Jurkat, Clone E6-1 (cell line): ENCODE measurements at places on chromosomes 6 and 20.

DNA sequence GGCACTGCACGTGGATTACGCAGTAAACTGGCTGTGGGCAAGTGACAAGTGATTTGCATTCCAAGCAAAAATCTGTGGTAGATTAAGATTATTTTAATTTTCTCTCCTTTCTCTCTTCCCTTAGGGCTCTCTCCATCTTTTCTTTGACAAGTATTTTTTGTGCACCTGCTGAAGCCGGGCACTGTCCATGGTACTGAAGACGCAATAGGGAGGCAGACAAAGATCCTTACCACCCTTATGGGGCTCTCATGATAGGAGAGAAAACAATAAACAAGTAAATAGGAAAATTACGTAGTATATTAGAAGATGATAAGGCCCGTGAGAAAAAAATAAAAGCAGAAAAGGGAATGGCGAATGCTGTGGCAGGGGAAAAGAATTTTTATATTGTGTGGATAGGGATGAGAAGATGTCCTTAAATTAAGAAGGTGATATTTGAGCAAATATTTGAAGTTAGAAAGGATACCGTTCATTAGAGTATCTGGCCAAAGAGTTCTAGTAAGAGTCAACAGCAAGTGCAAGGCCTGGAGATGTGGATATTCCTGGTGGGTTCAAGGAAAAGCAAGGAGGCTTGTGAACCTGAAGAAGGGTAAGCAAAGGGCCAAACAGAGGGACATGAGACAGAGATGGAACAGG, 146.0 kb downstream of the LAMP5 start:
- DNase-seq, result peak; percentile 15

GRCh38 chr20:44615876-44616603, 33.7 kb downstream of the PKIG start:
- DNase-seq, result peak; percentile 65

- DNase-seq, result no peak
These were observed 123.6 kb downstream of the SULF2 start for GRCh38 chr20:47661714-47662113.

DNA sequence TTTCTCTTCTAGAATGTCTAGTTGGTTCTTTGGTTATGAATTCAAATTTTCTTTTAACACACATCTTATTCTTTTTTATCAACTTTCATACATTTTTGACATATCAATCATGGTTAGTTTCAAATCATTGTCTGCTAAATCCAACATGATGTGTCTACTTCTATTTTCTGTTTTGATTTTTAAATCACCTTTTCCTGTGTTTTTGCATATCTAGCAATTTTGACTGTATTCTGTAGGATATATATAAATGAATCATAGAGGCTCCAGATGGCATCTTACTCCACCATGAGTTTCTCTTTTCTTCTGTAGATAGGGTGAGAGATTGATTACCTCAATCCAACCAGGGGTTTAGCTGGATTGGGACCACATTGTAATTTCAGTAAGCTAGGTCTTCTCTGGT, 34.3 kb upstream of the CARMIL1 start:
- DNase-seq, result no peak

GRCh38 chr6:854406-855118, 161.6 kb upstream of the EXOC2 start:
- DNase-seq, result no peak

GRCh38 chr6:123803504-123804013, at the start of gene NKAIN2:
TSS of gene NKAIN2 (plus strand) at chr6:123803865.
- no peak for DNase-seq

- DNase-seq, result no peak
These were observed 274.7 kb upstream of the CITED2 start for GRCh38 chr6:139649128-139649527.

GRCh38 chr6:149451376-149452036, 33.3 kb downstream of the ZC3H12D start:
- no peak for DNase-seq

GRCh38 chr6:53679446-53679933, 13.9 kb upstream of the KLHL31 start:
- DNase-seq, result peak; percentile 32

DNA sequence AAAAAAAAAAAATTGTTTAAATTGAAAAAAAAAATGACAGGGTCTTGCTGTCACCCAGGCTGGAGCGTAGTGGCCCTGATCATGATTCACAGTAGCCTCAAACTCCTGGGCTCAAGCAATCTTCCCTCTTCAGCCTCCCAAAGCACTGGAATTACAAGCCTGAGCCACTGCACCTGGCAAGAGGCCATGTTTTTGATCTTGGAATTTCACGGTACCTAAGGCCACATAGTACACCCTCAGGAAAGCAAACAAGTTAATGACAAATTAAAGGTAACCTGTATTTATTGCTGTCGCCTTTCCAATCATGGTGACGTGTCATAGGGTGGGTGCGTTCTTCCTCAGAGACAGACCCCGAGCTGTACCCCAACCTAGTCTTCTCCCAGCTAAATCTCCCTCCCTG, 79.2 kb downstream of the LINC00237 start:
- DNase-seq, result no peak

GRCh38 chr6:6723921-6724538, 135.5 kb downstream of the LY86 start:
- DNase-seq, result no peak

DNA sequence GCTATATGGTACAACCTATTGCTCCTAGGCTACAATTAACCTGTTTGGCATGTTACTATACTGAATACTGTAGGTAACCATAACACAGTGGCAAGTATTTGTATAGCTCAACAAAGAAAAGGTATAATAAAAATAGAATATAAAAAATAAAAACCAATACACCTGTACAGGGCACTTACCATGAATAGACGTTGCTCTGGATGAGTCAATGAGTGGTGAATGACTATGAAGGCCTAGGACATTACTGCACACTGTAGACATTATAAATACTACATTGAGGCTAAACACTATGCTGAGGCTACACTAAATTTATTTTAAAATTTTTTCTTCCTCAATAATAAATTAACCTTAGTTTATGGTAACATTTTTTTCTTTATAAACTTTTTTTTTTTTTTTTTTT, 18.6 kb downstream of the ELOVL5 start:
- no peak for DNase-seq

DNA sequence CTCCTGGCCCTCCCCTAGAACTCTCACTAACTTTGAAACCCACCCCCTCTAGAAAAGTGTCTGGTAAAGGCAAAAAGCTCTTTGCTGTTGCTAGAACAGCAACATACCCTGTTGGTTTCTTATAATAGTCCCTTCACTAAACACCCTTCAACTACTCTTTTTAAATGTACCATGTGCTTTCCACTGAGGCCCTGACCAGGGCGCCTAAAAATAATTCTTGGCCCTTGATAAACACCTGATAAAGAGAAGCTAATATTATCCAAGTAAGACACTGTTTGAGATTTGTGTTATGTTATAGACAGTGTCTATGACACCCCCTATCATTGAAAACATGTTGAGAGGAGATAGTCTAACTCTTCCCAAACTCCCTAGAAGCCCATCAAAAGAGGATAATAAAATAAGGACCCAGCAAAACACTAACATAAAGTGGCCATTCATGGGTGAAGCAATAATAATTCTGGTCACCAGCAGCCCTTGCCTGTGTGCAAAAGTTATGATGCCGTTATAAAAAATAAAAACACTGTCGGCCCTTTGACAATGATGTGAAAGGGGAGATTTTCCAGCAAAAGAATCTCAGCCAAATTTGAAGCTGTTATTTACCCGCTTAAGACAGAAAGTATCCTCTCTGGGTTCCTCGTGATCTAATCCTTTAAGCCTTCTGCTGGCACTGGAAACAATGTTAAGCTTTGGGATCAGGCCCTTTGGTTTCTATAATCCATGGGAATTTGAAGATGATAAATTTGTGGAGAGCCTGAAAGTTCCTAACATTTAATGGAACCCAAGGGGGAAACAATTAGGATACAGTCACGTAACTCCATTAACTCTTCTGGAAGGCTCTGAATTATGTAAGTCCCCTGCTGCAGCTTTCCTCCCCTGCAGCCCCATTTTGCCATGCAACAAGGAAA, 122.6 kb upstream of the PLCB4 start:
- DNase-seq, result no peak

- DNase-seq, result no peak
These were observed 104.0 kb downstream of the PHACTR3 start for GRCh38 chr20:59708326-59708725.

GRCh38 chr6:11296449-11297375, 64.2 kb upstream of the NEDD9 start:
- no peak for DNase-seq

DNA sequence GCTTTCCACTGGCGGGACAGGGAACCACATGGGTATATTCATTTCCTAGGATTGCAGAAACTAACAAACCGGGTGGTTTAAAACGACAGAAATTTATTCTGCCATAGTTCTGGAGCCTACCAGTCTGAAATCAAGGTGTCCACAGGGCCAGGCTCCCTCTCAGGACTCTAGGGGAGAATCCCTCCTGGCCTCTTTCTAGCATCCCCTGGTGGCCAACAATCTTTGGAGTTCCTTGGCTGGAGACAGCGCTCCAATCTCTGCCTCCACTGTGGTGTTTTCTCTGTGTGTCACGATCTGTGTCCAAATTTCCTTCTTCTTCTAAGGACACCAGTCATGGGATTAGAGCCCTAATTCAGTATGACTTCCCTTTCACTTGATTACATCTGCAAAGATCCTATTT, 95.0 kb downstream of the SCML4 start:
- DNase-seq, result no peak

DNA sequence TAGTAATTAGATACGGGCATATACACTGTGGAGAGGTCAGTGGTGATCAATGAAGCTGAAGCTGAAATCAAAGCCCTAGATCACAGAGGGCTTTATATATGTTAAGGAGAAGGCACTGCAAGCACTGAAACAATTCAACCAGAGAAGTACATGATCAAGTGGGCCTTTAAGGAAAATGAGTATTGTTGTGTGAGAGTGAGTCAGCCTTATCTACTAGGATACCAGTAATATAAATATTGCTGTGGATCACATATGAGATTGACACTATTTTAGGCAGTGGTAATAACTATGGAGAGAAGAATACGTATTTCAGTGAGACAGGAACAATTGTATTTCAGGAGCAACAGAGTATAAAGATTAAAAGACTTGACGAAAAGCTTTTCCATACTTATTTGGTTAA, 1172.2 kb upstream of the GJE1 start:
- no peak for DNase-seq

DNA sequence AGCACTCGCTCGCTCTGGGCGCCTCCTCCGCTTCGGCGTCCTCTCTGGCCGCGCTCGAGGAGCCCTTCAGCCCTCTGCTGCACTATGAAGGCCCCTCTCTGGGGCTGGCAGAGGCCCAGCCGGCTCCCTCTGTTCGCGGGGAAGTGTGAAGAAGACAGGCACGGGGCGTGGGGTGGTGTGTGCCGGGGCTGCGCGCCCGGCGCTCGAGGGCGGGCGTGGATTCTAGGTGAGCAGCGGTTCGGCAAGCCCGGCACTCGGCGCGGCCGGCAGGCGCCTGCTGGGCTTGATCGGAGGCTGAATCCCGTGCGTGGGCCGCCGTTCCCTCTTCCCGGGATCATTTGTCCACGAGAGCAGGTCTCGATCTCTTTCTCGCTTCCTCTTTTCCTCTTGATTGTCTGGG, 153.0 kb downstream of the SLC35B3 start:
- DNase-seq, result no peak

DNA sequence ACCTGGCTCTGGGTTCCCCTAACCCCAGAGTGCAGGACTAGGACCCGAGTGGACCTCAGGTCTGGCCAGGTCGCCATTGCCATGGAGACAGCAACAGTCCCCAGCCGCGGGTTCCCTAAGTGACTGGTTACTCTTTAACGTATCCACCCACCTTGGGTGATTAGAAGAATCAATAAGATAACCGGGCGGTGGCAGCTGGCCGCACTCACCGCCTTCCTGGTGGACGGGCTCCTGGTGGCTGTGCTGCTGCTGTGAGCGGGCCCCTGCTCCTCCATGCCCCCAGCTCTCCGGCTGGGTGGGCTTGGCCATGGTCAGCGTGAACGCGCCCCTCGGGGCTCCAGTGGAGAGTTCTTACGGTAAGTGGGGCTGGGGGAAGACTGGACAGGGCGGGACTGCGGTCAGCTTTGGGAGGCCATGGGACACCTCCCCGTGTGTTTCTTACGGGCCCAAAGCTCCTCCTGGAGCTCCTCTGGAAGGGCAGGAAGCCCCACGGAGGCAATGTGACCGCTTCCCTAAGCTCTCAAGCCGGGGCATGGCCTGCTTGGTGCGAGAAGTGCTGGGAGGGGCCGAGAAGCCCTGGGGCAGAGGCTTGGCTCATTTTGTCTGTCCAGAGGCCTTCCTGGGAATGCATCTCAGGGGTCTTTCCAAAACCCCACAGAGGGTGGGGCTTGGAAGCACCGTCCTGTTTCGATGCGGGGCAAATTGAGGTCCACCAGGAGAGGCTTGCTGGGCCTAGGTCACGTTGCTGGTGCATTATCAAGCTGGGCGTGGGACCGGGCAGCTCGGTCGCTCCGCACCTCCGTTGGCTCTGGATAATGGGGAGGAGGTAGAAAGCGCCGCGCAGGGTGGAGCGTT, at the start of gene HNF4A:
Gene HNF4A, plus strand, starts transcription at position 202 of the 855 bp plus-strand sequence. Its CDS starts 106 bp downstream, at position 308.
- DNase-seq, result no peak

- DNase-seq, result no peak
These were observed 153.7 kb downstream of the GRM4 start for GRCh38 chr6:33992191-33992590.

DNA sequence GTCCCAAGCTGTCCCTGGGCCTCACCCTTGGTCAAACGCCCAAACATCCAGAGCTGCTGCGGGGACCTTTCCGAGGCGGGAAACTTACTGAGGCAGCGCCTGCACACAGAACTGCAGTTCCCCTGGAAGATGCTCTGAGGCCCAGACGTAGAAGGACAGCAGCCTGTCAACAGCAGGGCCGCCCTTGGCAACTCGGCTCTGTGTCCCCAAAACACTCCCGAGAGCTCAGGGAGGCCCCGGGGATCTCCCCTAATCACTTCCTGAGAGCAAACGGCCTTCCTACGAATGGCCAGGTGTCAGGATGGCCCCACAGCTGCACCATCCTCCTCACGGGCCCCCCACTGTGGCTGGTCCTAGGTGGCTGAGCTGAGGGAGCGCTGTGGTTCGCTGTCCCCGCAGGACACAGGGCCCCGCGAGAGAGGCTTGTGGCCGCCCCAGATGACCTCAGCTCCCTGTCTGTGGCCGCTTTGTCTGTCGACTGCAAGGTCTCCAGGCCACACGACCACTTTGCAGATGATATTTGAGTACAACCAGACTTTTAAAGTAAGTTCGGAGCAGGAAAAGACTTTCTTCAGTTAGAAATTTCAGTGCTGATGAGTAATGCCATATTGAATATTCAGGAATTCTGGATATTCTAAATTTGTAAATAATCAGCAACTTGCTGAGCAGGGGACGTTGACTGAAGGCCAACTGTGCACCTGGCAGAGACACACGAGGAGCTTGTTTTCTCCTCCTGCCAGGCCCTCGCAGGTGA, 46.0 kb downstream of the DLL1 start:
- no peak for DNase-seq

- DNase-seq, result no peak
These were observed 523.4 kb downstream of the TENT5A start for GRCh38 chr6:81228912-81229555.

DNA sequence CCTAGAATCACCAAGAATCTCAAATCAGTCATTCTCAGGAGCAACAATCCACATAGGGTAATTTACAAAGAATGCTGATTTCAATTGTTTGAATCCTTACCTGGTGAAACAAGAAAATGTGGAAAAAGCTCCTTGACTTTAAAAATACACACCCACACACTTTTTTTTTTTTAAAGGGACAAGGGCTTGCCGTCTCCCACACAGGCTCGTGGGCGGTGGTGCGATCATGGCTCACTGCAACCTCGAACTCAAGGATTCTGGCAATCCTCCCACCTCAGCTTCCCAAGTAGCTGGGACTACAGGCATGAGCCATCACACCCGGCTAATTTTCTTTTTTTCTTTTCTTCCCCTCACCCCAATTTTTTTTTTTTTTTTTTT, 30.7 kb downstream of the PARD6B start:
- DNase-seq, result no peak
